H4 (cell line): ENCODE measurements at places on chromosomes 1 and 21. TPM values are rescaled to one million over a fixed set of nuclear protein-coding genes. Genes with fewer than 3 reads are reported as not detected.

GRCh38 chr1:212074856-212075255, 39.3 kb downstream of the DTL start:
- no peak for DNase-seq

The NR5A2 gene
- total RNA-seq: 0.06 TPM in 2 replicates

GRCh38 chr1:226626577-226626956, 78.0 kb downstream of the STUM start:
- peak; percentile 49 for DNase-seq

DNA sequence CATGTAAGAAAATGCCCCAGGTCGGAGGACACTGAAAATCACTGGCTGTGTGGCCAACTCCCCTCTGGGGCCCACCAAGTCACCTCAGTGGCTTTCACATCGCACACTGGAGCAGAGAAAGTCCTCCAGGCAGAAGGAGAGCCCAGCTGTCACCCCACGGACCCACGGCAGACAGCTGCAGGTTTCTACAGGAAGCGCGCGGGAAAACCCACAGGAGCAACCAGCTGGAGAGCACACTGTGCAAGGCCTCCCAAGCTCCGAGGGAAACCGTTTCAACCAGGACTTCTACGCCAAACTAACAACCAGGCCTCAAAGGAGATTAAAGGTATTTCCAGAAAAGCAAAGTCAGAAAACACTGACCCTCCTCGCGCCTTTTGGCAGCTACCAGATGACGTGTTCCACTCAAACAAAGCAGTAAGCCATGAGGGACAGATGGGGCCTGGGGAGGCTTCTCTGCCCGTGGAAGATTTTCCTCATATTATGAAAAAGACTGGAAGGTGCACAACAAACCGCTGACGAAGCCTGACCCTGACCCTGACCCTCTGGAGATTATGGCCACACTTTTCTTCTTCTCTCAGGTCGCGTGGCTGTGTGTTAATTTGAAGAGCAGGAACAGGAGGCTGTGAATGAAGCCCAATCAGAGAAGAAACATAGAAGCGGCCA, 21.0 kb downstream of the WDR4 start:
- no peak for DNase-seq

DNA sequence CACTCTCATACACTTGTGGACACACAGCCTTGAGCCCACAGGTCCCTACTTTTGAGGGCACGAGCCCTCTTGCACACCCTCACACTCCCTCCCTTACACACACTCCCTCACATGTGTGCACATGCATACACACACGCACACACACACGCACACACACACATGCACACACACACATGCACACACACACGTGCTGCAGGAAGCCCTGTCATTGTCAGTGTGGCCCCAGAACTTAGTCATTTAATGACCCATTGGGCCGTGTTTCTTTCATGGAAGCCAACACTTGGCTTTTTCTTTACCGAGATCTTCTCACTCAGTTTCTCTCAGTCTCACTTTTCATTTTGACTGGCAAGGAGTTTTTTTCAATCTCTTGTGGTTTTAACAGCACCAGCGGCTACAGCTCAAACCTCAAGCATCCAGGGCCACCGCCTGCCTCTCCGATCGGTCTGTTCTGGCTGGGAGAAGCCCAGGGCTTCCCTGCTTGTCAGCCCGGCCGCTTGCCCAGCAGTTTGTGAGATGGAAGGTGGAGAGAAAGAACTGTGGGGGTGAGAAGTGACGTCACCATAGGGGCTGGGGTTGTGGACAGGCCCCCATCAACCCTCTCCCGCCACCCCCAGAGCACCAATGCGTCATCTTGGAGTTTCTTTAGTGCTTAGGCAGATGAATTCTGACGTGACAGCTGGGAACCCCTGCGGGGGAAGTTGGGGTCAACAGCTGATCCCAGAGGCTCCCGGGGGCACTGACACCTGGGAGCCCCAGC, 15.8 kb upstream of the TNFRSF8 start:
- DNase-seq: no peak

The SLFNL1 gene
- total RNA-seq: not detected in 2 replicates

DNA sequence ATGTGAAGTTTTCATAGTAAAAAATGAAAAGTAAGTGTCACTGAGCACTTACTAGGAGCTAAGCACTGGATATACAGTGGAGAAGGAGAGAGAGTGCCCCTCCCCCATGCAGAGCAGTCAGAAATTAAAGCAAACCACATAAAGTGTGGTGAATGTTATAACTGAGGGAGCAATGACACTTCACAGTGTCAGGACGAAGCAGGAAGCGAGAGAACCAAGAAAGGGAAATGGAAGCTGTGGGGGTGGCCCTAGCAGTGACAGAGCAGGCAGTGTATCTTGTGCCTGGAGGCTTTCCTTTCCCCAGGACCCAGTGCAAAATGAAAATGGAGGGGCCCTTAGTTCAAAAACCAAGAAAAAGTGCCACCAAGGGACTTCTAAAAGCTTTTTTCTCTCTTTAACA, 21.5 kb upstream of the RCAN3 start:
- no peak for DNase-seq

The DNM3 gene
- 0.99 and 1.3 TPM in 2 replicates for total RNA-seq

The SYCP1 gene
- total RNA-seq: not detected in 2 replicates

The RRP15 gene
- 5.5 and 5.8 TPM in 2 replicates for total RNA-seq

DNA sequence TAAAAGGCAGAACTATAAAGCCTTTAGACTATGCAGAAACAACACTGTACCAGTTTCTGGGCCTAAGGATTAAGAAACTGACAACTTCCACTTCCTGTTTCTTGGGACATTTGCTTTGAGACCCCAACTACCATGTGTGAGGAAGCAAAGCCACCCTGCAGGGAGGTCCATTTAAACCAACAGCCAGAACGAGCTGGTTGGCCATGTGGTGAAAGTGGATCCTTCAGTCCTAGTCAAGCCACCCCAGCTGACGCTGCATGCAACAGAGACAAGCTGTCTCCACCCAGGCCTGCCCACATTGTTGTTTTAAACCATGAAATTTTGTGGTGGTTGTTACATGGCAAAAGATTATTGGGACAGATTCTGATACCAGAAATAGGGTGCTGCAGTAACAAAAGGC, 31.8 kb upstream of the SLFNL1 start:
- DNase-seq: no peak

DNA sequence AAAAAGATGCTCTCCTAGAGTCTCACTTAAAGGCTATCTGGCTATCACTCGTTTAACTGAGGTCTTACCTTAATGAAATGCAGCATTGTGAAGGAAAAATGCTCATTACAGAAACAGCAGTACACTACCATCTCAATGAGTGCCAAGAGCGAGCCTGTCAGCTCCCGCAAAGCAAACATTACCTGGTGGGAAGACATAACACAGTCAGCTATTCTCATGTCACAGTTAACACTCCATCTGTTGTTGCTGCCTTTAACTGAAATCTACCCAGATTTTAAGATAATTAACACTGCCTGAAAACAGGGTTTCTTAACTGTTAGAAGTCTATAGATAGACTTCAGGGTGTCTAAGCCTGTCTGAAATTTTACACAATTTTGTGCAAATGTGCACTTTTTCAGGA, 39.1 kb downstream of the PCSK9 start:
- DNase-seq: no peak

GRCh38 chr1:191371626-191372025, 786.6 kb upstream of the RGS18 start:
- no peak for DNase-seq

- peak; percentile 42 for DNase-seq
These were observed 24.8 kb upstream of the ACBD6 start for GRCh38 chr1:180527101-180527669.

GRCh38 chr1:46114925-46115603, 17.4 kb downstream of the PIK3R3 start:
- no peak for DNase-seq

DNA sequence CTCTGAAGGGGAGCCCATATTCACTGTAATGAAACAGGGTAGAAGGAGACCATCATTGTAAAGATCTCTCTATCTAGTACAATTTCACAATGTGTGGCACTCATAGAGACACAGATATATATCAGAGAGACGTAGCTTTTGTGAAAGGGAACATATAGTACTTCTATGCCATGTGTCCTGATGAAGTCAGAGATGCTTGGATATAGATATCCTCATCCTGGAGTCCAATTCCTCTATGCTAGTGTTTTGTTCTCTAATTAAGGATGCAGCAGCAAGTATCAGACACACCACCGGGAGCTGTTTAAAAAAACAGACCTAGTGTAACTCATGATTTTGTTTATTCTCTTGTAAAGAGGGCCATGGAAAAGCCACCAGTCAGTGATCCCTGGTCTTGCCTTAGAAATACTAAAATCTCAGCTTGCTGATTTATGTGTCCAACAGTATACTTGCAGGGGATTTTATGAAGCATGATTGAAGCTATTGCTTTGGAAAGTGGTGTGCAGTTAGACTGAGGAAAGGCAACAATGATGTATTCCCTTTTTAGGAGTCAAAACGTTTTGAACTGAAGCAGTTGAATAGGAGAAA, 2.5 kb downstream of the NCAM2 start:
- no peak for DNase-seq

The G0S2 gene
- 0.31 TPM in 1 of 2 replicates, not detected in the other for total RNA-seq

GRCh38 chr1:61873994-61874393, 131.7 kb downstream of the PATJ start:
- no peak for DNase-seq

DNA sequence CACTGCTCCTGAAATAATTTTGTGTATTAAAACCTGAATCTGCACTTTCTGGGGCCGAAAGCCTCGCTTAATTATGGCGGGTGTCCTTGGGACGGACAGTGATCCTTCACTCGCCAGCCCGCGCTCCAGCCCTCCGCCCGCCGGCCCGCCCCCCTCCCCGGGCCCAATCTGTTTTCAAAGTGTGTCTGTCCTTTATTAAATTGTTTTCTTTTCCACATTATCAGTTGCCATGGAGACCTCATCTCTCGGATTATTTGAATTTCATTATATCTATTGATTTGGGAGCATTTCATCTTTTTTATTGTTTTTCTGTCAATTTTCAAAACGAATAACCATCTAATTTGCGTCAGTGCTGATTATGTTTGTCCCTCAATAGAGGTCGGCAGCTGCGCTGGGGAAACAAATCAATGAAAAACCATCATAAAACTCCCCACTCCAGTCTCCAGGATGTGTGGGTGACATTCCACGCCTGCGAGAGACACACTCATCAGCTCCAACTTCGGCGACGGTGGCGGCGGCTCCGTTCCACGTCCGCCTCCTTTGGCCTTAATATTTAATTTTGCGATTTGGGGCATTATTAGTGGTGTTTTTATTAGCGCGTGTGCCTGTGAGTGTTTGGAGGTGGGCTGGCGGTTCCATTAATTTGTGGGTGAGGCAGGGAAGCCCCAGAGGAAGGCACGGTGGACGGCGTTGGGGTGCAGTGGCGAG, 123.9 kb downstream of the CASZ1 start:
- DNase-seq: no peak

DNA sequence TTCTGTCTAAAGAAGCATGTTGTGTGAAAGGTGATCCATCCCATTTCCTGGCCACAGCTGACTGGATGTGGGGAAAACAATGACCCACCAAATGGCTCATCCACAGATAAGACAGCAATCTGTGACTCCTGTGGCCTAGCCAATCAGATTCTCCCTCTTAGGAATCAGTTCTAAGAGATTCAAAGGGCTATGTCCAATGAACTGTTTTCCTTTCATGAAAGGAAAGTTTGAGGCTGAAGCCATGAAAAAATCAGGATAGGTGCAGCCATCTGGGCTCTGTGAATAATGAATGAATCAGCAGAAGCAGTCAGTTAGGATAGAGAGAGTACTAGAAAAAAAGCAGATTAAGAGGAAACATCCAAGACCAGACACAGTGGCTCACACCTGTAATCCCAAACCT, 164.7 kb downstream of the NRIP1 start:
- DNase-seq: peak; percentile 26

GRCh38 chr1:181559142-181559541, 75.8 kb downstream of the CACNA1E start:
- DNase-seq: no peak

The MATN1 gene
- 0.06 and 0.51 TPM in 2 replicates for total RNA-seq

GRCh38 chr1:232629250-232630046, 485 bp downstream of the SIPA1L2 start:
- DNase-seq: peak; percentile 12

DNA sequence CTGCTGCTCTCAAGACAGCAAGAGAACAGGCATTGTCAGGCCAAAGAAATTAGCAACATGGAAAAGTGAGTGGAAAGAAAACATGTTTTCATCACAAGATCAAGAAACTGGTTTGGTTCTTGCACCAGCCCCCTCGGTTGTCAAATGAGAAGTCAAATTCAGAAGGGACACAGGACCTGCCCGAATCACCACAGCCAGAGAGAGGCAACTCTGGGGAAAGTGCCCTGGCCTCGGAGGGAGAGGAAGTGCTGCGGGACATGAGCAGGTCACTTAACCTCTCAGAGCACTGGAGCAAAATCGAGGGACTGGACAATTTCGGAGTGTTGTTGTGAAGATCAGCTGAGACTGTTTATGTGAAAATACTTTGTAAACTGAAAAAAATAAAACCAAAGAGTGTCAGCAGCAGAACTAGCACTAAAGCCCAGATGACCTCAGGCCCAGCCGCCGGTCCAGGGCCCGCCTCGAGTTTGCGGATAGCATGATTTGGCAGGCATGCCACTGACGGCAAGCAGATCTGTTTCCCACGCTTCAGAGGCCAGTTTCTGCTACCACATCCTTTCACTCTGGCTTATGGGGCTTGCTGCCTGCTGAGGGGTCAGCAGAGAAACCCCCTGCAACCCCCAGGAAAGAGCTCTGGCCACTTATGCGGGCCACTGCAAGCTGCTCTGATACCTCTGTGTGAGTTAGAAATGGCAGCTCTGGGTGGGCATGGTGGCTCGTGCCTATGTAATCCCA, 32.1 kb downstream of the CD247 start:
- DNase-seq: no peak

The OXCT2 gene
- 0.35 TPM in 1 of 2 replicates, not detected in the other for total RNA-seq

The ZFYVE9 gene
- total RNA-seq: 13.9 and 15.0 TPM in 2 replicates

DNA sequence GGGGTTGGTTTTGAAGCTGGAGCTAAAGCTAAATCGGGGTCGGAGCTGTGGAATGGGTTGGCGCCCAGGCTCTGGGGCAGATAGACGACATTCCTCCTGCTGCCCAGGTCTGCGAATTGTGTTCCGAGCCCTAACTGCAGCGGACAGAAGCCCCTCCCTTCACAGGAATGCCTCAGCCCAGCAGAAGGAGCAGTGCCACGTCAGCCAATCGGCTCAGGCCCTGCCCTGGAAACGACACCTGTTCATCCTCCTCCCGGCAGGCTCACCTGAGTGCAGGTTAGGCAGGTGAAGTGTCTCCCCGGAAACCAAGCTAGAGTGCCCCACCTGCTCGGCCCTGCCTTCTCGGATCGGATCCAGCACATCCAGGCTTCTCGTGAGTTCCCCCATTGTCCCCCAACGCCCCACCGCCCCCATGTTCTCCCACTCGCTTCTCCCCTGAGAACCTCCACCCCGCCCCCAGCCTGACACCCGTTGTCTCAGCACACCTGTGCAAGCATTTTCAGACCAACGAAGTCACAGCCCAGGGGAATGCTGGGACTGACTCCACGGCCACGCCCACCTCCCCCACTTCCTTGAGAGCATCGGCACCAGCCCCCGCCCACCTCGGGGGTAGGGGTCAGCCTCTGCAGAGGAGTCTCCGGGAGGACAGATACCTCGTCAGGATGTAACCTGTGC, 775 bp downstream of the TMEM125 start:
- no peak for DNase-seq

- no peak for DNase-seq
These were observed 2.5 kb downstream of the MPZ start for GRCh38 chr1:161307230-161307768.
